ENCODE measurements at places on chromosomes 2 and 18. TPM values are rescaled to one million over a fixed set of nuclear protein-coding genes. Genes with fewer than 3 reads are reported as not detected.

Gene CCDC178
- total RNA-seq = not detected

DNA sequence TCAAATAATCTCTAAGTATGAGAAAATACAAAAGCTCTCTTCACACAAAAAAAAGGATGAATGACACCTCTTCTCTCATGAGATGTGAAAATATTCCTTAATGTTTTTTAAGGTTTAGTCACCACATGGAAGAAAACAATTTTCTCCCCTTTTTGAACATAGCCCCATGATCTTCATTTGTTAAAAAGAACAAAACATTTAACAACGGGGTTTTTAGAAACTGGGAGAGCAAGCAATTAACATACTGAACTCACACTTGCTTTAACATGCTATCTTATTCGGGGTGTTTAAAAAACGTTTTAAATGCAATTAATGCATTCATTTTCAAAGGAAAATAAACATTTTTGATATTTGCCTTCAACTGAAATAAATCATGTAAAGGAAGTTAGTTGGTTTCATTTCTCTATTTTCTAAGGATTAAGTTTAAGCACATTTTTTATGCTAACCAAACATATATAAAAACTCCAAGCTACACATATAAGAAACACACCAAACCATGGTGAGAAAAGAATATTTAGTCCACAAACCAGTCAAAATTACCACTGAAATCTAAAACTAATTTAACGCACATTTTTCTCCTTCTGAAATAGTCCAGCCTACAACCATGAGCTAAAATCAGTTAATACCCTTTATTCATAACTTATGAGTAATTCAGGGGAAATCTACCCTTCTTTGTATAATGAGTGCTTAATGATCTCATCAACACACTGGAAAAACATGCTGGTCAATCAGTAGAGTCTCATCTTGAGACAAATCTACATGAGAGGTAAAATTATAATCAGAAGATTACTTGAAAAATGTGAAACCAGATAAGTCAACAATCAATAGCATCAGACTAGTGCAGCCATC lies 8.2 kb downstream of the FBXO11 start:
- no peak for DNase-seq

DNA sequence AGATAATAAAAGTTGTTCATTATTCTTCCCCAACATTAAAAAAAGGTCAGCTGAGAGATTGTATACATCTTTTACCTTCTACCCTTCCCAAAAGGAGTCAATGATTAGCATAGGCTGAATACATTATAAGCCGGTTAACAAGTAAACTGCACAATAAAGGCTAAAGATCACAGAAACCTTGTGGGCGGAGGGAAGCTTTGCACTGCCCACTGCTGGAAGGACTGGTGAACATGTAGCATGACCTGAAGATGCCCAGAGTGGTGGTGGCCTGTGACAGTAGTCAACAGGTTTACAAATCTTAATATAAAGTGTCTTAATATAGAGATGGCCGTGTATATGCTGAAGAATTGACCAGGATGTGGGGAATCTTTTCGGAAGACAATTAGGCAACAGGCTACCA lies 35.6 kb downstream of the ARL5A start:
- DNase-seq = no peak

- no peak for DNase-seq
Observed at GRCh38 chr18:42458226-42458625, 503.2 kb downstream of the PIK3C3 start.

Measured in IMR-90 (cell line).